Activated CD4-positive, alpha-beta T cell treated with anti-CD3 and anti-CD28 coated beads for 24 hours (primary cell): ENCODE measurements at places on chromosomes 6 and 20.

GRCh38 chr6:39520411-39520810 is 197.9 kb upstream of the KCNK16 start:
- DNase-seq: no peak

- DNase-seq: no peak
Measured at GRCh38 chr6:111162504-111162903, 75.2 kb downstream of the SLC16A10 start.

- DNase-seq: no peak
Measured at GRCh38 chr6:37679539-37680476, 17.9 kb downstream of the MDGA1 start.

DNA sequence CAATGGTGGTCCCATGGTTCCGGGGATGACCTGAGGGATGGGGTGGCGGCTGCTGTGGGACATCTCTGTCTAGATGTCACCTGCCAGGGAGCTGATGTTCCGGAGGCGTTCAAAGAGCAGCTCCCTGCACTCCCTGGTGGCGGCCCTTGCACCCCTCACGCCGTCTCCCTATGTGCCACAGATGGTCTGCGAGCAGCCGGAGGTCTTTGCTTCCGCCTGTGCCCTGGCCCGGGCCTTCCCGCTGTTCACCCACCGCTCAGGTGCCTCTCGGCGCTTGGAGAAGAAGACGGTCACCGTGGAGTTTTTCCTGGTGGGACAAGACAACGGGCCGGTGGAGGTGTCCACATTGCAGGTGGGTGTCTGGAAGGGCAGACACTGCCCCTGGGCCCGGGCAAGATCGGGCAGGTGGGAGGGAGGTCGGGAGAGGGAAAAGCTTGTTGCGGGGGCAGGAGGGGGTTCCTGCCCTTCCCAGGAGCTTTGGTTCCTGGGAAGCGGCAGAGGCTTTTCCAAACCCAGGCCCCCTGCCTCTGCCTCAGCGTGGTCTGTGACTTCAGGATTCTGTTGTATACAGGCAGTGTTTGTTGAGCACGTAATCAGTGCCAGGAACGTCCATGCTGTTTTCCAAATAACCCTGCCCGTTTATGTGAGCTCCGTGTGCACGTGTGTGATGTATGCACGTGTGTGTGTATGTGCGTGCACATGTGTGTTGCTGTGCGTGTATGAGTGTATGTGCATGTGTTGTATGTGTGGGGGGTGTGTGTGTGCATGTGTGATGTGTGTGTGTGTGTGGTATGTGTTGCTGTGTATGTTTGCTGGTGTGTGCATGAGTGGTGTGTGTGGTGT is 1.9 kb downstream of the NPEPL1 start:
- DNase-seq: no peak

DNA sequence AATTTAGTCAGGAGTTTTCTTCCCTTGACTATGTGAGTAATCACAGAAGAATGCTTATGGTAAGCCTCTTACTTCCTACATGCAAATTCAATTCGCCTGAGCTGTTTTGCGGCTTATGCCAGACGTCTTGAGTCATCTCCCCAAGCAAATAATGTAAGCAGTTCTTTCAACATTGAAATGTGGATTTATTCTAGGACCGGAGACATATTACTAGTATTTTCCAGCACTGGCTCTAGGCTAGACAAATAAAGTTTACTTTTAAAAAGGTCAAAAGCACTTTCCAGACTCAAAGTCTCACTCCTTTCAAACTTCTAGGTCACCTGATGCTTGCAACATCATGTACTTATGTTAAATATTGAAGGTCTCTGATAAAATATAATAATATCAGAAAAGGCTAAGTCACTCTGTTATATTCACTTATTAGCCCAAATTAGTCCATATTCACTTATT is 38.1 kb upstream of the NOX3 start:
- no peak for DNase-seq

- DNase-seq: no peak
Measured at GRCh38 chr20:33119725-33120720, 40.6 kb downstream of the BPIFB4 start.

DNA sequence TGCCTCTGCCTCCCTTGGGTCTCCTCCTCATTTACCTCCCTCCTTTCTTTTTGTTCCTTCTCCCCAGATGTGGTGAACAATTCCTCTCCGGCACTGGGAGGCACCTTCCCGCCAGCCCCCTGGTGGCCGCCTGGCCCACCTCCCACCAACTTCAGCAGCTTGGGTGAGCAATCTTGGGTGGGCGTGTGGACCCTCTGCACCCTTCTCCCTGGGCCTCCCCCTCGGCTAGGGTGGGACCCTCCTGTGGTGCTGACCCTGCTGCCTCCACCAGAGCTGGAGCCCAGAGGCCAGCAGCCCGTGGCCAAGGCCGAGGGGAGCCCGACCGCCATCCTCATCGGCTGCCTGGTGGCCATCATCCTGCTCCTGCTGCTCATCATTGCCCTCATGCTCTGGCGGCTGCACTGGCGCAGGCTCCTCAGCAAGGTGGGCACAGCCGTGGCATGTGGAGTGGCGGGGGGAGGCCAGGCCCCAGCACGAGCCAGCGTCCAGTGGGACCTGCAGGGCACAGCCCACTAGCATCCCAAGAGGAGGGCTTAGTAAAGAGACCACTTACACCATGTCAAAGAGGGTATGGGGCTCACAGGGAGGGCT is 8.8 kb downstream of the DDR1 start:
- DNase-seq: no peak

DNA sequence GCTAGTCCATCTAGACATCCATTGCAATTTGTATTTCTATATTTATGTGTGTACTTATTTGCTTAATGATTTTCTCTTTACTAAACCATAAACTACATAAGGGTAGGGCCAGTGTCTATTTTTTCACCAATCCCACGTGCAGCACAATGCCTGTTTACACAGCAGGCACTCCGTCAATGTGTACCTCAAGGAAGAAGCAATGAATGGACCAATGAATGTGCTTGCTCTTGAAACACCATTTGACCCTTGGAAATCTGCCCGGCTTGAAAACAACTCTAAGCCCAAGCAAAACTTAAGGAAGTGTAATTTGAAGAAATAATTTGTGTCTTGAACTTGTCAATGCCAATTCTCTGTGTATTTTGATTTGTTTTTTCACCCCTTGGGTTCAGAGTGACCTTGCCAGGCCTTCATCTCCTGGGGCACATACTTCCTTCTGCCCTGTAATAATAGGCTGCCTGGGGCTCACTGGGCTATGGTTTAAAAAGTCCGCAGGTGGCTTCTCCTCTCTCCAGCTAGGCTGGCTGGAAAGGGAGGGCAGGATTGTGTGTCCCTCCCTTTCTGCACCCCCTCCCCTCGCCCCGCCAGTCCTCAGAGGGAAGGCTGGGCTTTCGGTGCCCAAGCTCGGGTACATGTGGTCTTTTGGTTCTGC is 140.8 kb upstream of the ARMC2 start:
- no peak for DNase-seq

DNA sequence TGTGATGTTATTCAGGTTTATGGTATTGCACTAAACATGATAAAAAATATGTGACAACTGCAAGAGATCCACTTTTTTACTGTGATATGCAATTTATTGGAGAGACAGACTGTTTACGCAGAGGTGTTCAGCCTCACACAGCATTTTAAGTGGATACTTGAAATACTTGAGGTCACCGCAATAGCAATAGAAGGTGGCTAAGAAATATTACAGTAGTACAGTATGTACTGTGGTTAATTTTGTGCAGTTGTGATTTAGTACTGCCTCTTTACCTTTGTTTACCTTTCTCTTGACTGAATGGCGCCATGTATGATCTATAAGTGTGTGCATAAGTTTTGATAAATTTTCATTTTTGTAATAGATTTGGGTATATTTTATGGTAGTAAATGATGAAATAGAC is 17.4 kb downstream of the MACROD2 start:
- no peak for DNase-seq

- no peak for DNase-seq
Measured at GRCh38 chr20:31581391-31581790, 23.7 kb upstream of the ID1 start.

GRCh38 chr6:113696960-113697359 is 160.2 kb upstream of the MARCKS start:
- DNase-seq: no peak

- DNase-seq: no peak
Measured at GRCh38 chr20:50224531-50225255, 34.1 kb downstream of the CEBPB start.

GRCh38 chr6:134447883-134448387 is 130.0 kb upstream of the SGK1 start:
- no peak for DNase-seq

- no peak for DNase-seq
Measured at GRCh38 chr20:56698297-56698696, 69.2 kb downstream of the TFAP2C start.

- DNase-seq: no peak
Measured at GRCh38 chr6:31765559-31765909, 3.1 kb downstream of the SAPCD1 start.

DNA sequence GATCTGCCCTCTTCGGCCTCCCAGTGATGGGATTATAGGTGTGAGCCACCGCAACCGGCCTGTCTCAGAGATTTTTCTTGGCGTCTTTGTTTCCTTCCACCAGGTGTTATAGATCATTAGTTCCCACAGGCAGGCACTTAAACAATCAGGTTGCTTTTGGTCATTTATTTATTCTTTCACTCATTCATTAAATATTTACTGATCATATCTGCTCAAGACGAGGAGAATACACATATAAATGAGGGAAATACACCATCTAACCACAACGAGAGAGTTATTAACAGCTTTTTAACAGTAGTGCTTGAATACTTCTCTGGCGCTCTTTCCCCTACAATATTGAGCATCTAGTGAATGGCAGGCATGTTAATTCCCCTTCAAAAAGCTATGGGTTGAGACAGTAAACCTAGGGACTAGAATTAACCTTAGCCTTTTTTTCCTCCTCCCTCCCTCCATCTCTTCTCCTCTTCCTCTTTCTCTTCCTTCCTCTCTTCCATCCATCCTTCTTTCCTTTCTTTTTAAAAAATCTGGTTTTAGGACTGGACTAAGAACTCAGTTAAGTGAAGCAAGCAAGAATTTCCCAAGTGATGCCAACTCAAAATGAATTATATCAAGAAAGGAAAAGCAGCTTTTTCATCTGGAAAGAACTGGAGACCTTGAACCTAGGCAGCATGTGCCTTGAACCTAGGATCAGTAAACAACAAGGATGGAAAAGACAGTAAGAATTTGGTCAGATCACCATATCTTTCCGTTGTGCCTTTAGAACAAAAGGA is 41.1 kb upstream of the RFPL4B start:
- no peak for DNase-seq

DNA sequence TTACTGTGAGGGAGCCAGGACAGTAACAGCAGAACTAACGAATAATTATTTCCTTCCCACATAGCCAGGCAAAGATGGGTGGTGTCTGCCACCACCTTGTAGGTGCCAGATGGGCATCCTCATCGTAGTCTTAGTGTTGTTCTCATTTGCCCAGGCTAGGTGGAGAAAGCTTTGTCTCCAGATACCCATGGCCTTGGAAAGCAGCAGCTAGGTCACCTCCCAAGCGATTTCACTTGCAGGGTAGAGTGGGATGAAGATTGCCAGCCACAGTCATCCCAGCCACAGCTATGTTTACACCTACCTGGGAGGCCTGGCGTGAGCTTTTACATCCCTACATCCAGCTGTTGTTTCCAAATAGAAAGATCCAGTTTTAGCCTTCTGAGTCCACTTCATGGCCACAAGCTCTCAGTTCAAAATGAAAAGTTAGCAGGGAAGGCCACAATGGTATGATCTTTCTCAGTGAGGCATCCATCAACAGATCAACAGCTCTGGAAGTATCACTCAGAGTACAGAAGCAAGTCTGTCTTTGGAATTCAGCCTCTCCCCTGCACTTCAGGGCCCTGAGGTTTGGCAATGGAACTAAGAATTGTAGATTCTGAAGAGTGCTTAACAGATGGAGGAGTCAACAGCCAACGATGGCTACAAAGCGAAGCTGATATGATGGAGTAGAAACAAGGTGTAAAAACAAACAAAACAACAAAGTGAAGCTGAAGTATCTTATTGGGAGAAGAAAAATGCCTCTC is 11.0 kb upstream of the SNRPC start:
- no peak for DNase-seq

GRCh38 chr6:20205722-20206161 is 6.5 kb downstream of the MBOAT1 start:
- no peak for DNase-seq

DNA sequence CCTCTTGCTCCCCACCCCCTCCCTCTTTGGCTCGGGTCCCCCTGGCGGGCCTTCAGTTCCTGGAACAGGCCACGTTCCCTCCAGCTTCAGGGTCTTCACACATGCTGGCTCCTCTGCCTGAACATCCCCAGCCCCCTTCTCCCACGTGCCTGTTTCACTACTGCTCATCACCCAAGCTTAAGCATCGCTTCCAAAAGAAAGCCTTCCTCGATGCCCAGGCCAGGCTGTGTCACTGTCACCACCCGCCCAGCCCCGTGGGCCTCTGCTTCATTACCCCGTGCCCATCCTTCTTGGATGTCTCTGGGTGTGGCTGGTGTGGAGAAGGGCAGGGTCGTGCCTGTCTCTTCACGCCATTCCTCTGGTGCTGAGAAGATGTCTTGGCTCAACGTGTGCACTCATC is 2.8 kb downstream of the DLGAP4 start:
- DNase-seq: no peak

DNA sequence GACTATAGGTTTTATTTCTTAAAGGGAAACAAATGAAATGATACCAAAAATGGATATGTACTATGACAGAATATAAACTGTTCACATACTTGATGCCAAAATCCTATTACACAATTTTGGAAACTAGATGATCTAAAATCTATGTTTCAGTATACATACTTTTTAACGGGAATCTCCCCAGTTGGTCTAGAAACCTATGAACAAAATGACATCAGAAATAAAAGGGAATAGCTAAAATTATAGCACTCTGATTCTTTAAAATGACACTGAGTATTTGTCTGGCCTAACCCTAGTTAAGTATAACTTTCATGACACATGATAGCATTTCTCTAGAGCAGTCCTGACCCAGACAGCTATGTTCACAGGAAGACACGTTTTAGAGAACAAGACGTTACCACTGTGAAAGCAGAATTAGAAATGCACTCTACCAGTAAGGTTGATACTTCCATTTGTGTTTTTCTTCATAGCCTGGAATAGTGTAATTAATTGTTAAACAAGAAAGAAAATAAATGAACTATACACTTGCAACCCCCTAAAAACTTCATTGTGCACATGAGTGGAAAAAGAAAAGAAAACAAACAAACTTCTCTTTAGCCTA is 3.3 kb downstream of the OSER1 start:
- no peak for DNase-seq

GRCh38 chr6:15498640-15499039 is 164.2 kb downstream of the DTNBP1 start:
- DNase-seq: no peak

- no peak for DNase-seq
Measured at GRCh38 chr20:39342463-39342862, 380.3 kb downstream of the DHX35 start.

GRCh38 chr6:2998998-2999617 is 586 bp upstream of the NQO2 start:
- no peak for DNase-seq

GRCh38 chr20:35571555-35571954 is 29.7 kb downstream of the ERGIC3 start:
- no peak for DNase-seq
